8988T (cell line): ENCODE measurements at places on chromosomes 2 and 18.

- no peak for DNase-seq
These were observed 48.2 kb upstream of the SLC14A2 start for GRCh38 chr18:45567123-45567522.

DNA sequence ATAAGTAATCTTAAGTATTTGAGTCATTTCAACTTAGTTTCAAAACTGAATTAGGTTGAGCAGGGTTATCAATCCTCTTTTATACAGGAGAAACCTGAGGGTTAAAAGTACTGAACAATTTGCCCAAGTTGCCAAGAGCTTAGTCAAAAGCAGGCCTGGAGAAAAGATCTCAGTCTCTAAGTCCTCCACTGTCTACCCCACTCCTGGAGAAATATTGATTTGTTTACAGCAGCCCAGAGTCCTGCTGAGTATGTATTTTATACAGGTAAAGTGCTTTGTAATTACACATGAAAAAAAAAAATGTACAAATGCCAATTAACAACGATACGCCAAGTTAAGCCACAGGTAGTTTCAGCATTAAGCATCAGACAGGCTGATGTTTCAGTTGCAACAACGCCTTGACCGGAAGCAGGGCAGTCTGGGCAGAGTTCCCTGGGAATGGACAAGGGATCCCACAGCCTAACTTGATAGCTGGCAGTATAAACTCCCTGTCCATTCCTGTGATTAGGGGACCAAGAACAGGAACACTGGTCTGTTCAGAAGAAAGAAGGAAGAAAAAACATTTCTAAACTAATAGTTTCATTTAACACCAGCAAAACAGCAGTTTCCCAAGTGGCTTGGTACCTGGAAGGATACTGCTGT is 132.9 kb downstream of the MYO5B start:
- no peak for DNase-seq

- no peak for DNase-seq
These were observed 2.0 kb downstream of the MFSD6 start for GRCh38 chr2:190410166-190410565.

DNA sequence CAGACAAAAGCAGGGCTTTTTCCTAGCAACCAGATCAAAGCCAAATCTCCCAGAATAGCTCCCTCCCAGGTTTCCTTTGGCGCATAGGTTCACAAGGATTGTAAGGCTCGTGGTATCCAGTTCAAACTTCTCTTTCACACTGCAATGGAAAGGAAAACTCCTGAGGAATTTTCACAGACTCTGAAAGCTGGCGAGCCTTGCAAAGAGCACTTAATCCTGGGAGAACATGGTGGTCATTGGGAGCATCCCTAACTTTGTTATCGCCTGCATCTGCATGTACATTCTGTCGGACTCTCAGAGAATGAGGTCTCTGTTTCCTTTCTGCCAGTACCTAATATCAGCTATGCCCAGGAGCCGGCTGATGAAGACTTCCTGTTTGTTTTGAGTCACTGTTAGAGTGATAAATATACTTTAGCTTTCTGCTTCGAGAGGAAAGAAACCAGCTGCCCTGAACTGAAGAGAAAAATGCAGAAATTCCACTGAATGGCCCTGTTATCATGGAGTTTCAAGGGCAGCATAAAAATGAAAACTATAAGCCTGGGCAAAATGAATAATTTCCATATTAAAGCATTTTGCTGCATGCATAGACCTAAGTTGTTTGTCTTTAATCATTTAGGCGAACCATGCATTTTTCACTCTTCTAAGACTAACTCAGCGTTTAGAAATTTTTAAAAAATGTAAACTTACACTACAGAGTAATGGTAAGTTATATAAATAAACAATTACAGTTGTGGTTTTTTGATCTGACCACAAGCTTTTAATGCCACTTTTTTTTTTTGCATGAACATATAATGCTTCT is 76.4 kb upstream of the ZEB2 start:
- DNase-seq, result no peak

DNA sequence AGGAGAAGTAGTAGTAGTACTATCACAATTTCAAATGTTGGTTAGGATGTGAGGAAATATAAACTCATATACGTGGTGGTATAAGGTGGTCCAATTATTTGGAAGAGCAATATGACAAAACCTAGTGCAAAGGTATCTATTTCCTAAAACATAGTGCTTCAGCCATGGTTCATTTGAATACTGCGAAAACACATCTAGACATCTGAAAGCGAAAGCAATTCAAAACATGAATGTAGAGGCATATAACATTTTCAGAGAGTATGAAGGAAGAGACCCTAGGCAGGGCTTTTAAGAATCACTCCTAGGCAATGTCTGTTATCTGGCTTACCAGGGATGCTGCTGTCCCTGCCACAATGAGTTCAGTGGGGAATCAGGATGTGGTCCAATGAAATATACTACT is 1085.8 kb downstream of the TDRD15 start:
- DNase-seq, result no peak

DNA sequence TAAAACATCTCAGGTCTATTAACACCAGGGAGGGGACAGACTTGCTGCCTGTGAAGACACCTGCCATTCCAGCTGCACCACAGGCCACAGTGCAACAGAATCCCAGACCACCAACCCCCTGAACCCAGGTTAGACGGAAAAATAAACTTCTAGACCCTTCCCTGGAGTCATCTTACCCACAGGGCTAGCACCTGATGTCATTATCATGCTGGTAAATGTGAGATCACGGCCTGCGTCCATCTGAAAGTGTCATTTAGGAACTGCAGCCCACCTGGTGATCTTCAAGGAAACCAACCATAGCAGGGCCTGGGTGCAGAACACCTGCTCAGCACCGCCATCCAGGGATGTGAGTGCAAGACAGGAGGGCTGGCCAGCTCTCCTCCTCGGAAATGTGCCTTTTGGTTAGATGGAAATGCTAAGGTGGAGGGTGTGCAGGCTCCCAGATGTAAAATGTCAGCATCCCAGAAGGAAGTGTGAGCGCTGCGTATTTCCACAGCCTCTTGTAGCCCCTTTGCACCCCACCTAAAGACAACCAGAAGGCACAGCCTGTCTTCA is 80.8 kb downstream of the PTGR3 start:
- DNase-seq, result no peak

GRCh38 chr2:65231121-65231520 is 3.5 kb downstream of the ACTR2 start:
- DNase-seq, result no peak

DNA sequence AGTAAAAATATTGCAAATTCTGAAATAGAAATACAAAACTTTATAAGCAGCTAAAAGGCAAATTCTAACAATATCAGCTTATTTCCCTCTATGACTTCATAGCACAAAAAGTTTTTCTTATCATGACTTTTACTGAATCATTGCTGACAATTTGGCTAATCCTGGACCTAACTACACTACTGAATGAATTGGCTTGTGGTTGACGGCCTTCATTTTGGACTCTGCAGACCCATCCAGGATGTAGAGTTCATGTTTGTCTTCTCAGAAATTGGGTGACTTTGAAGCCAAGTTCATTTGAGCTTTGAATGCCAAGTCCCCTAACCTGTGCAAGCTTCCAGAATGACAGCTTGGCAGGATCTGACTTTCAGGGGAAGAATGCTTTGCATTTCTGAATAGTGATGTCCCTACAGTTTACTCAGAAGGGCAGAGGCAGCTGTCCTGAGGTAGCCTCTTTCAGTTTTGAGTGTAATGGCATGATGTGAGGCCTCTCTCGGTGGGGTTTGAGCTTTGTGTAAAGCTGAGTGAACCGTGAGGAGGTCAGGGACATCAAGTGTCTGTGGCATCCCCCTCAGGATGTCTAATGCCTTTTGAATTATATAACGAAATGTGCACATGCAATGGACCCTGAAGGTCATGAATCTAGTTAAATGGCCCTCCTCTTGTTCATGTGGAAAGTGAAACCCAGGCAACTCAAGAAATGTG is 48.0 kb downstream of the EFEMP1 start:
- no peak for DNase-seq

GRCh38 chr2:118006326-118006725 is 7.5 kb downstream of the CCDC93 start:
- no peak for DNase-seq

DNA sequence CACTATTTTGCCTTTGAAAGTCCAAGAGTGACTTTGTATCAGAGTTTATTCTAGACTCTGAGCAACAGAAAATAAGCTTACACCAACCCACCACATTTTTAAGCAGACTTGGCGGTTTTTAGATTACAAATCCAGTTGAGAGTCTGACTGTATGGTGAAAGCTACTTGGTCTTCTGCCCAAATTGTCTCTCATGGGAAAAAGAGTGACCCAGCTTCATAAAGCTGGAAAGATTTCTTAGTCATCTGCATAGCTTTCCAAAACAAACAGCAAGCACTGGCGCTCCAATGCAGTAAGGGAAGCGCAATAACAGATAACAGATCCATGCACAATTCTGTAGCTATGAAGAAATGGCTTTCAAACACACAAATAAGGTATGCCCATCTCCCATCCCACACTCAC is 7.1 kb downstream of the DSG1 start:
- no peak for DNase-seq

DNA sequence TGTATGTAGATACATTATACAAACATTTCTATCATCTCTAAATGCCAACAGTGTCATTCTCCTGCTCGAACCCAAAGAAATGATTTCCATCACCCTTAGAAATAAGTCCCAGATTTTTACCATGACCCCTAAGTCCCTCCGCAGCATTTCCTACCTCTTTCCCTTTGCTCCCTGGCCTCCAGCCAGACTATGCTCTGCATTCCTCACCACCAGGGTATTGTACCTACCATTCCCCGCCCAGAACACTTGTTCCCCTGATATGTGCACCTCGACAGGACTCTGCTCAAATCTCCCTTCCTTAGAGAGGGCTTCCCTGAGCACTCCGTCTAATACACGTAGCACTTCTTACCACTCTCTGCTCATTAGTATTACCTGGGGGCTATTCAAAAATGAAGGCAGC is 630.2 kb downstream of the ARHGAP15 start:
- no peak for DNase-seq

DNA sequence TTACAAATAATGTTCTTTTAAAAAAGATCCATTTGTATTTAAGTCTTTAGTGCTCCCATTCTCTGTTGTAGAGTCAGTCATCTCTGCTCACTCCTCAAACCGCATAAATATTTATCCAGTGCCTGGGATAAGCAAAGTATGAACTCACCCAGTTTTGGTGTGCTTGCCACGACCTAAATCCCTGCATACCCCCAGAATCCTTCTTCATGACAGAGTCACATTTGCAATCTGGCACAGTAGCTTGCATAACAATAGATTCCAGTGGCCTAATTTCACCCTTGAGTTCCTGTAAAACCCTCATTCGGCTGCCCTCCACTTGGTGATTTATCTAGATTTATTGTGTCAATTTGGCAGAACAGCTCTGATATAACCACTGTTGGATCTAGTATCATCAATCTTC is 92.9 kb downstream of the DTNA start:
- no peak for DNase-seq

DNA sequence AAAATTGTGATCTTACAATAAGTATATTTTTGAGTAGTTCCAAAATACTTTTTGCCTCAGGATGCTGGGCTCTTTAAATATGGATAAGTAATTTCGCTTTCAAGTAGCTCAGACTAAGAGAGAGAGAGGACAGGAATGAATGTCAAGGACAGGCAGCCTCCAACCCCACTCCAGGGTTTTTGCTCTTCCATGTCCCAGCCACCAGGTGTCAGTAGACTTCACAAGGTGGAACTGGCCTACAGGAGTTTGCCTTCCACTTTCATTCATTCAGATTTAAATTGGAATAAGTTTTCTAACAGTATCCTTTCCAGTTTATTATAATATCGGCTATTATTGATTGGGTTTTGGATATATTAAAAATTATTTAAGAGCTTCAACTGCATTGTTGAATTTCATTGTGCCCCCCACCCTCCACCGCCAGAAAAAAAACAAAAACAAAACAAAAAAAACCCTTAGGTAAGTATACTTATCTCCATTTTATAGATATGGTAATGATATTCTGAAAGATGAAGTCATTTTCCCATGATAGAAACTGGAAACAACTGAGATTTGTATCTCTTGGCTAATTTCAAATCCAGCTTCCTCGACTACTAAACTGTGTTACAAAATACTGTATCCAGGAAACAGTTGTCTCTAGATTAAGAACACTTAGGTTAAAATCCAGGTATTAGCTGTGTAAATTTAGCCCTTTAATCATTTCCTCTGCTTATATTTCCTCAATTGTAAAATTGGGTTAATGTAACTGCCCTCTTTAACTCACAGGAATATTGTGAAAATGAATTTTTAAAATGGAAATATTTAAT is 793.1 kb downstream of the ERBB4 start:
- DNase-seq, result no peak

GRCh38 chr2:134558208-134558830 is 160.5 kb downstream of the TMEM163 start:
- no peak for DNase-seq

DNA sequence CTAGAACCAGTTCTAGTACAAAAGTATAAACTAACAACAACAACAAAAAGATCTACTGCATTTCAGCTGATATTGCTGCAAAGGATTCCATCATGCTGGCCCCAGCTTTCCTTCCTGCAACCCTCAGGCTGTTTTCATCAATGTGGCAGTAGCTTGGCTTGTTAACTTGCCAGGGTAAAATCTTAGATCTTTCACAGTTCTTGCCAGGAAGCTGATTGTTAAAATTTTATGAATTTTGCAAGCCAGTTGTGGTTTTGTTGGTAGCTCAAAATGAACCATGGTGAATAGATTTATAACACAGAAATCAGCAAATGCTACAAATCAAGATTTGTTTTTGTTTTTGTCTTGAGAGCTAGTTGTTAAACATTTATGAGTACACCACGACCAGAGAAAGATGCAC is 19.3 kb downstream of the CCDC178 start:
- no peak for DNase-seq

DNA sequence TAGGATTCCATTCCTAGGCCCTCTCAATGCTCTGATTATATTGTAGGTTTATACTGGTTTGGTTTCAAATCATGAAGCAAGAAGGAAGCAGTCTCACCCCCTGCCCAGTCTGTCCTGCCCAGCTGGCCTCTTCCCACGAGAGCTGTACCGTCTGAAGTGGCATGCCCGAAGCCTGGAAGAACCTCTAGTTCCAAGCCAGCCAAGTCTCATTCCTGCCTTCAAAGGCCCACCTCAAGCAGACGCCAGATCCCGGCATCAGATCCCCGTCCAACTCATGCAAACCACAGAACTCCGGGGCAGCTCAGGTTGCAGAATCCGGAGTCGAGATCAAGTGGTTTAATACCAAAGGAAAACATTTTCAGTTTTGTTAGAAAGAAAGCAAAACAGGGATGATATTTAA is 234.4 kb downstream of the LPIN1 start:
- DNase-seq, result no peak

- no peak for DNase-seq
These were observed 15.3 kb upstream of the PLB1 start for GRCh38 chr2:28480403-28481049.

DNA sequence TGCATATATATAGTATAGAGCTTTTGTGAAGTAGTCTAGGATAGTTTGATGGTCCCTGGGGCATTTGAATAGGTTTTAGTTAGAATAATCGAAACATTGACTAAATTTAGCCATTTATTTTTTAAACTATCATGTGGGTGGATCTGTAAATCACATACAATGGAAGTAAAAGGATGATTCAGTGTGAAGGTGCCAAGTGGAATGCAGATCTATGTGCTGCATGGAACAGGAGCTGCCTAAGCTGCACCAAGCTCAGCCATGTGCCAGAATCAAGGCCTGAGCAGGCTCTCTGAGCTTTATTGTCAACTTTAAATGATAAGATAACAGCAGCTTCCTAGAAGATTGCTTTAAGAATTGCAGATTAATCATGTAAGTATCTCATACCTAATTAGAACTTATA is 1996.2 kb upstream of the PIK3C3 start:
- DNase-seq, result no peak

GRCh38 chr2:232999354-232999753 is 13.7 kb downstream of the NGEF start:
- DNase-seq, result no peak
